ENCODE measurements at places on chromosomes 4 and X.

GRCh38 chr4:92304606-92305005, 840 bp downstream of the GRID2 start:
- DNase-seq, result peak; percentile 8

GRCh38 chr4:21469438-21470300, 478.9 kb downstream of the KCNIP4 start:
- DNase-seq, result no peak

DNA sequence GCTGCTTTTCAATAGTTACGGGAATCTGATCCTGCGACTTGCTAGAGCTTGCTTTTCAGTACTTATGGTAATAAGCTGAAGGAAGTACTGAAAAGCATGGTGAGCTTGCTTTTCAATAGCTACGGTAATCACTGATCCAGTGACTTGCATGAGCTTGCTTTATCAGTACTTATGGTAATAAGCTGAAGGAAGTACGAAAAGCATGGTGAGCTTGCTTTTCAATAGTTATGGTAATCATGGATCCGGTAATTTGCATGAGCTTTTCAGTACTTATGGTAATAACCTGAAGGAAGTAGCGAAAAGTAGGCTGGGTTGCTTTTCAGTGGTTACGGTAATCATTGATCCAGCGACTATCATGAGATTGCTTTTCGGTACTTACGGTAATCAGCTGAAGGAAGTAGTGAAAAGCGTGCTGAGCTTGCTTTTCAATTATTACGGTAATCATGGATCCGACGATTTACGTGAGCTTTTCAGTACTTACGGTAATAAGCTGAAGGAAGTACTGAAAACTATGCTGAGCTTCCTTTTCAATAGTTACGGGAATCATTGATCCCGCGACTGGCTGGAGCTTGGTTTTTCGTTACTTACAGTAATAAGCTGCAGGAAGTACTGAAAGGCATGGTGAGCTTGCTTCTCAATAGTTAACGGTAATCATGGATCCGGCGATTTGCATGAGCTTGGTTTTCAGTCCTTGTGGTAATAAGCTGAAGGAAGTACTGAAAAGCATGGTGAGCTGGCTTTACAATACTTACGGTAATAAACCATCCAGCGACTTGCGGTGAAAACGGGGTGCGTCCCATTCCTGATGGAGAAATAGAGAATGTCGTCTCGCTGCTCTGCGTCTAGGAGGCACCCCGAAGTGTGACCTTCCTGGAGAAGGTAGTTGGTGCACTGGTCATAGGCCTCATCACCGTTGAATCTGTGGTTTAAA, 6.5 kb downstream of the CRLF2 start:
- peak; percentile 80 for DNase-seq

- DNase-seq, result no peak
Observed at GRCh38 chr4:24853142-24853541, 57.8 kb downstream of the SOD3 start.
